Activated gamma-delta T cell treated with anti-CD3 and anti-CD28 coated beads, Interleukin-2, amount 50 U/mL, for 16 hours (primary cell): ENCODE measurements at places on chromosomes 5 and 9.

GRCh38 chr5:30103452-30104202 lies 1089.9 kb upstream of the CDH6 start:
- DNase-seq, result no peak

GRCh38 chr9:98894761-98895160 lies 48.9 kb upstream of the COL15A1 start:
- no peak for DNase-seq

DNA sequence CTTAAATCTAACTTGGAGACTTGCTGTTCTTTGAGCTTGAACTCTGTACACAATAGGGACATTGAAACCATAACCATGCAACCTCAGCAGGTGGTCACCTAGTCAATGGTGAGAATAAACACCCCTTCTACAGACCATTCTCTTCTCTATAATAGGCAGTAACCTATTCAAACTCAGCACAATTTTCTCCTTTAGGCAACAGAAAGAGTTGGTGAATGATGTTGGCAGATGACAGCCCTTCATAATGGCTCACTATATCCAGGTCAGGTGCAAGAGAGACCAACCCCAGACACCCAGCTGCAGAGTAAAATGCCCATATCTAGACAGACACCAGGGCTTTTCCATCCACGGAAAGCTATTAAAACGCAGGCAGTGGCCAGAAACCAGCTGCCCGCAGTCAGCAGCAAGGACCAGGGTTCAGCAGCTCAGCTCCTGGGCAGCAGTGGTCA lies 106.7 kb downstream of the SERINC5 start:
- no peak for DNase-seq

GRCh38 chr5:40622463-40623252 lies 57.1 kb upstream of the PTGER4 start:
- no peak for DNase-seq

GRCh38 chr9:111108946-111109345 lies 70.7 kb upstream of the LPAR1 start:
- DNase-seq, result no peak

GRCh38 chr5:172878585-172878932 lies 44.5 kb downstream of the ERGIC1 start:
- DNase-seq, result no peak
